ENCODE measurements at places on chromosomes 11 and 22. TPM values are rescaled to one million over a fixed set of nuclear protein-coding genes. Genes with fewer than 3 reads are reported as not detected.

Gene CCDC15
- polyA plus RNA-seq = 5.6 TPM

Gene C11orf71
- polyA plus RNA-seq = 17.5 TPM

Gene GNAZ
- polyA plus RNA-seq = 4.7 TPM

Gene TMEM151A
- not detected for polyA plus RNA-seq

Gene FDX1
- 17.7 TPM for polyA plus RNA-seq

Gene NAALADL1
- polyA plus RNA-seq = 10.0 TPM

DNA sequence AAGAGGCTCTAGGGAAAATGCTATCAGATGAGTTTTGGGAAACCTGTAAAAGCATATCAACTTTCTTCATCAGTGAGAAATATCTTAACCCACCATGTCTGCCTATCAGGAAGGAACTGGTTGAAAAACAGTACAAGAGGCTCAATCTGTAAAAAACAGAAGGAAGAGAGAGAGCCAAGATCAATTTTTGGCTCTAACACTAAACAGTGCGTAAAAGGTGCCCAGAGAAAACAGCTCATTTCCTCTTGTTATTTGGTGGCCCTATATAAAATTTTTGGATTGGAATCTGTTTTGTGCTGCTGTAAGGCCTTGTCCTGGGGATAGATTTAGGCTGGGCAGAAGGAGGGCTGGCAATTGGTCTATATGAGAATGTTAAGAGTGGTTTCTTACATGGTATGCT, 12.1 kb downstream of the MS4A2 start:
- no peak for DNase-seq

DNA sequence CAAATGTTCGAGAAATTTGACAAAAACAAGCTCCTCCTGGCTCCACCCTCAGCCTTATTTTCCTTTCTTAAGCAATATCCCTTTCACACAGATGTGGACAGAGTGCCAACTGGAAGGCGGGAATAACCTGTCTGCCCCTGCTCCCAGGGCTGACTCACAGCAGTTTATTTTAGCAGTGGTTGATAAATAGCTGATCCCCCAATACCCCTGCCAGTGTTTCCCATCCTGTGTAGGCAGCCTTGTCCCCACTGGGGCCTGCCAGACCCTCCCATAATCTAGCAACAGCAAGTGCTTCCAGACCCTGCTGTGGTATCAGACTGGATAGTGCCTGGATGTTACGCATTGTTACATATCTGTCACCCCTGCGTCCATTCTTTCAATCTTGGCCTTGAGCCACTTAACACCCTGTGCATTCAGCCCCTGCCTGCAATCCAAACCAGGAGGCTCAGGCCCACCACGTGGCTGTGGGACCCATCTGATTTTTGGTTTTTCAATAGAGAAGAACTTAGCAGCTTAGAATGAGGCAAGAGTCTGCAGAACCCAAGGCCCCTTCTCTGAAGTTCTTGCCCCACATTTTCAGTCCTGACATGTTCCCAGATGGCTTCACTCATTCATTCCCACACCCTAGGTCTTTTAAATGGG, 53.7 kb downstream of the PARVA start:
- DNase-seq = no peak

DNA sequence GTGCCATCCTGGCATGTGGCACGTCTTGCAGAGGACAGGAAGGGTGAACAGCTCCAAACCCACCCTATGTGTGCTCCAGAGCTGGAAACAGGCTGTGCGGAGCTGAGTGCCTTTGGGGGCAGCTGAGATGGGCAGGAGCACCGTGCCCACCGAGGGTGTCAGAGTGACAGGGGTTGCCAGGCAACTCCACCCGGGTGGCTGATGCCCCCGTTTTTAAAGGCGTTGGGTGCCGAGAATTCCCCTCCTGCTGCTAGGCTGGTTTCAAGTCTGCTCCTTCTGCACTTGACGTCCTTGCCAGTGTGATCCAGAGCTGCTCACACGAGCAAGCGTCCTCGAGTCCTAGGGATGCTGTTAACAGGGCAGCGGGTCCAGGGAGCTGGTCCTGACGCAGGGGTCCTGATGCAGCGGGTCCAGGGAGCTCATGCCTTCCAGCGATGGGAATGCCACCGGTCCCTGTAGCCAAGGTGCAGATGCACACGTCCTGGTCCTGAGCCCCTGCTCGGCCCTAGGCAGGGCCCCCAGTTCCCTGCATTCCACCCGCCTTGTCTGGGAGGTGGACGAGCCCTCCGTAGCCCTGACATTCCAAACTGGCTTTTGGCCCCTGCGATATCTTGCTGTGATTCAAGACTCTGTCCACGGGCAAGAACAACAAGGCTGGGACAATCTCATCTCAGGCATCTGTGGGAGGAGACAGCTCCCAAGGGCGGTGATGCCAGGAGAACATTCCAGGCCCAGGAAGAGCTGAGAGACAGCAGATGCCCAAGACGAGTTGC, 4.9 kb downstream of the KCNQ1 start:
- DNase-seq = no peak

DNA sequence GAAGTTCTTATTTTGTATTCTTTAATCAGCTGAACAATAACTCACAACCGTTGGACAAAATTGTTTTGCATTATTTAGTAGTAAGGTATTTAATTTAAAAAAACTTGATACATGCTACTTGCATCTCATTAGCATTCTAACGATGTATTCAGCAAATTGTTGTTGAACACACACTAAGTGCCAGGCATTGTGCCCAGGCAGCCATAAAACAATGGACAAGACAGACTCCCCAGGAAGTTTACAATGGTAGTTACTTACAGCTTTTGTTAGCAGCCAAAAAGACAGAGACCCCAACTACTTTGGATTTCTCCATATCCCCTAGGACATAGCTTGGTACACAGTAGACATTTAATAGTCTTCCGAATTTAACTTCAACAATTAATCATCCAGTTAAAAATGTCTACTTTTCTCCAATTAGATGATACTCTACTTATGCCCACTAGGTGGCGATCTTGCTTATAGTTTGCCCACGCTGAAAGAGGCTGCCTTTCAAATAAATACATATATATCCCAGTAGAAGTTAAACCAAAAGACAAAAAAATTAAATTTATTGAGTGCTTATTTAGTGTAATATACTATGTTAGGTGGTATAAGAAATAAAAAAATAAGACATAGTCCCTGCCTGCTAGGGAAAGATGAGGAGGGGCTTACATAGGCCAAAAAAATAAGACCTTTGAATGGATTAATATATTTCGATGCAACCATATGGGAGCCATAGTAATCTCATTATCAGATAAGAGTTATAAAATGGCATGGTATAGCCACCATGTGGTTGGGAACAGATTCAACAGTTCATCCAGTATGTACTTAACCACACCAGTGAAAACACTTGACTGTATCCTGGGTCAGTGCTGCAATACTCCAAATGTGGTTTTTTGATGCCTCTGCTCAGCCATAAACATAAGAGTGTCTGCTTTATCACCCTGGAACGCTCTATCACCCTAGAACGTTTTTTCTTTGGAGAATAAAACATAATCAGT, 2.0 kb upstream of the FJX1 start:
- DNase-seq = peak; percentile 42

DNA sequence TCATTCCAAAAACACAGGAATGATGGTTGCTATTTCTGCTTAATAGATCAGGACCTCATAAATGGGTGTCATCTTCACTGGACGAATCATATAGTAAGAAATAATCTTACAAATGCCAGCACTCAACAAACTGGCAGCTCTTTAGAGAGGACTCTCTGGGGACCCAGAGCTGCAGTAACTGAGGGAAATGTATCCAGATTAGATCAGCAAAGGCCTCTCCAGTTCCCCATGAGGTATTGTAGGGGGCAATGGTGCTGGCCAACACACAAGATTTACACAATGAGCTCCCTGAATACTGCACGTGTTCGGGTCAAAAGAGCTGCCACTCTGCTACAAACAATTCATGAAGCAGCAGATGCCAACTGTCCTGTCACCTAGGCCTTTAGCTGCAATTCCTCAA, 110.2 kb downstream of the RBFOX2 start:
- no peak for DNase-seq

DNA sequence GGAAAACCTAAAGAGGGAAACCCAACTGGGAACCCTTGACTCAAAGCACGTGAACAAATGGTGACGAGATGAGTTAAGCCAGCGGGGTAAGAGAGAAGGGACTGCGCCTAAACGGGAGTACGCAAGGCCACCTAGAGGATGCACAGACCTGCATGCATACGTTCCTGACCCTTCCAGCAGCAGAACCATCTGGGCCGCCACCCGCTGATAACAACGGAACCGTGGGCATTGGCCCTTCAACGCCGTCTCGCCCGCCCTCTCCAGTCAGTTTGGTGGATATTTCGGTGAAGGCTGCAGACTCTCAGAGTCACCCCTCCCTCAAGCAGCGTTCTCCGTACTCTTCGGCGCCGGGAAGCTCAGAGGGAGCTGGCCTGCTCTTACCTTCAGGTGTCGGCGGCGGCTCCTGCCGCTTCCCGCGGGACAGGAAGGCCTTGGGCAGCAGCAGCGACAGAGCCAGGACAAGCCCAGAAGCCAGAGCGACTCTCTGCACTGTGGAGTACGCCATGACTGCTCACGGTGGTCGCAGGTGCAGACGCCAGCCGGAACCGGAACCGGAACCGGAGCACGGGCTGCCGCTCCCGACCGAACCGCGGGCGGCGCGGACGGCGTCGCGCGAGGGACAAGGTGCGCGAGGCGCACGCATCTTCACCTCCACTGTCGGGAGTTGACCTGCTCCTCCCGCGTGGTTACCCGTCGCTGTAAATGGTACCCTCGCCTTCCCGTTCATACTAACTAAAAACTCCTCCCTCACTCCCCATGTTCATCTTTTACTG, at the start of gene RIC3:
Gene RIC3 (minus strand): TSS at position 541 of the 773 bp plus-strand sequence. CDS start 36 bp downstream, at position 505.
- peak; percentile 10 for DNase-seq

- DNase-seq = peak; percentile 79
Observed at GRCh38 chr22:44074337-44074984, 50.4 kb downstream of the PARVB start.

GRCh38 chr11:35173011-35173511, 34.1 kb downstream of the CD44 start:
- DNase-seq = no peak

DNA sequence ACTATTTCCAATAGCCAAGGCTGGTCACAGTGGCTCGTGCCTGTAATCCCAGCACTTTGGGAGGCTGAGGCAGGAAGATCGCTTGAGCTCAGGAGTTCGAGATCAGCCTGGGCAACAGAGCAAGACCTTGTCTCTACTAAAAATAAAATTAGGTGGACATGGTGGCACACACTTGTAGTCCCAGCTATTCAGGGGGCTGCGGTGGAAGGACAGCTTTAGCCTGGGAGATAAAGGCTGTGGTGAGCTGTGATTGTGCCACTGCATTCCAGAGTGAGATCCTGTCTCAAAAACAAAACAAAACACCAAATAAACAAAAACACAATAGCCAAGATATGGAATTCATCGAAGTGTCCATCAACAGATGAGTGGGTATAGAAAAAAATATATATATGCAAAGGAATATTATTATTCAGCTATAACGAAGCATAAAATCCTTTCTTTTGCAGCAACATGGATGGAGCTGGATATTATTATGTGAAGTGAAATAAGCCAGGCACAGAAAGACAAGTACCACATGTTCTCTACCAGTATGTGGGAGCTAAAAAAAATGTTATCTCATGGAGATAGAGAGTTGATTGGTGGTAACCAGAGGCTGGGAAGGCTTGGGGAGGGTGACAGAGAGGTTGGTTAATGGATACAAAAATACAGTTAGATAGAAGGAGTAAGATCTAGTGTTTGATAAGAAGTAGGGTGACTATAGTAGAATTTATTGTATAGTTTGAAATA, 22.6 kb upstream of the DLAT start:
- DNase-seq = no peak

GRCh38 chr22:47862394-47862793, 1099.9 kb downstream of the TBC1D22A start:
- DNase-seq = no peak

- DNase-seq = no peak
Observed at GRCh38 chr22:19086417-19086816, 35.8 kb downstream of the DGCR2 start.

DNA sequence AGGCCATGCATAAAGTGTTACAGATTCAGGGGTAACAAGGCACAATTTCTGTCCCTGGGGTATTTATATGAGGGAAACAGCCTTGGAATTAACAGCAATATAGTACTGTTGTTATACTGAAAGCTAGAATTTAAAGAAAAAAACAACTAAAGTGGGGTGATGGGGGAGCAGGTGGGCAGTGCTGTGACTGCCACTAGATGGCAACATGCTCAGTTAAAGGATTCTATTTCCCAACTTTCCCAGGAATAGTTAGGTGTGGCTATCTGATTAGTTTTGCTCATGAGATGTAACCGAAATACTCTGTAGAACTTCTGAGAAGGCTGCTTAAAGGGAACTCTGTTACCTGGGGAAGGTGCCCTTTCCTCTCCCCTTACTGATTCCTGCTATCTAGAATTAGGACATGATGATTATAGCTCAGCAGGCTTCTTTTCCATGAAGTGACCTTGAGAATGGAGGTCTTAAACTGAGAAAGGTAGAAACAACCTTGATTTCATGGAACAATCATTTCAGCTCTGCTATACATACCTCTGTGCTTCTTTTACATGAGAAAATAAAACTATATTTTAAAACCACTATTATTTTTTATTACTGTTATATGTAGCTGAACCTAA, 102.6 kb downstream of the RELT start:
- no peak for DNase-seq

DNA sequence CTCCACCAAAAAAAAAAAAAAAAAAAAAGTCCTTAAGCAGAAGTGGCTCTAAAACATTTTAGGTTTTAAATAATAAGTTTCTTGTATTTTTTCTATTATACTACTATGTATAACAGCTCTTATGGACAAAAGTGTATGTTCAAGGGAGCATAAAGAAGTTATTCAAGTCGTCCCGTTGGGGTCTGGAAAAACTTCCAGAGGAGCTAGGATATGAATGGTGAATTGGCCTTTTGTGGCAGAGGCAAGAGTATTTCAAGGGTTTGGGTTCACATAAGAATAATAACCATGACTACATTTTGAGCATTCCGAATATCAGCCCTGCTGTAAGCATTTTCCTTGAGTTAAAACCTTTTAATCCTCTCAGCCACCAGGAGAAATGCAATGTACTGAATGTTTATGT, 50.6 kb upstream of the ARHGAP42 start:
- DNase-seq = no peak

DNA sequence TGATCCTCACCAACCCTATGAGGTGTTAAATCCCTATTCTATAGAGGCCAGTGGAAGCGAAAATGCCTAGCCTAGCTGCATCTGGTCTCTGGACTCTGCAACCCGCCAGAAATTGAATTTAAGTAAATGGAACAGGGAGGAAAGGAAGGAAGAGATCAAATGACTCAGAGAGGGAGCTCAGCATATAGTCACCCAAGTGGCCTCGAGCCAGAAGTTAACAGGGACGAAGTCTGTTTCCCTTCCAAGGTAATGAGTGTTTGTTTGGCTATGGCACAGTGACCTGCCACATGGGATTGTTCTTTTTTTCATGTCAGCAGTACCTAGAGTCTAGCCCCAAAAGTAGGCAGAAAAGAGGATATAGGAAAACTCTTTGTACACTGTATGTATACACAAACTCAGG, 66.3 kb downstream of the PAK1 start:
- DNase-seq = no peak

DNA sequence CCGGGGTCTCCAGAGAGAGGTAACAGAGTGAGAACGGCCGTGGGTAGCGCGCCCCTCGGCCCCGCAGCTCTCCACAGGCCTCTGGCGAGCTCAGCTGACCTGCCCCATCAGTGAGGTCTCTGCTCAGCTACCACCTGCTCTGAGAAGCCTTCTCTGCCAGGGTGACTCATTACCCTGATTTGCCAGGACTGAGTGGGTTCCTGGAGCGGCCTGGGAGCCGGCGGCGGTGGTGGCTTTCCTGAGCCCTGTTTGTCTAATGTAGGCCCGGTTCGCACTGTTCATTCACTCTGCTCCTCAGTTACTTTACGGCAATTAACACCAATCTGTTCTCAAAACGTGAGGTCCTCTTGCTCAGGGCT, 351.0 kb upstream of the B3GAT1 start:
- DNase-seq = no peak

- no peak for DNase-seq
Observed at GRCh38 chr11:2424811-2425495, 19.4 kb downstream of the TRPM5 start.

Data from left kidney (tissue), 8 donors.